KG1 (cell line): ENCODE measurements at places on chromosomes 2 and 18.

DNA sequence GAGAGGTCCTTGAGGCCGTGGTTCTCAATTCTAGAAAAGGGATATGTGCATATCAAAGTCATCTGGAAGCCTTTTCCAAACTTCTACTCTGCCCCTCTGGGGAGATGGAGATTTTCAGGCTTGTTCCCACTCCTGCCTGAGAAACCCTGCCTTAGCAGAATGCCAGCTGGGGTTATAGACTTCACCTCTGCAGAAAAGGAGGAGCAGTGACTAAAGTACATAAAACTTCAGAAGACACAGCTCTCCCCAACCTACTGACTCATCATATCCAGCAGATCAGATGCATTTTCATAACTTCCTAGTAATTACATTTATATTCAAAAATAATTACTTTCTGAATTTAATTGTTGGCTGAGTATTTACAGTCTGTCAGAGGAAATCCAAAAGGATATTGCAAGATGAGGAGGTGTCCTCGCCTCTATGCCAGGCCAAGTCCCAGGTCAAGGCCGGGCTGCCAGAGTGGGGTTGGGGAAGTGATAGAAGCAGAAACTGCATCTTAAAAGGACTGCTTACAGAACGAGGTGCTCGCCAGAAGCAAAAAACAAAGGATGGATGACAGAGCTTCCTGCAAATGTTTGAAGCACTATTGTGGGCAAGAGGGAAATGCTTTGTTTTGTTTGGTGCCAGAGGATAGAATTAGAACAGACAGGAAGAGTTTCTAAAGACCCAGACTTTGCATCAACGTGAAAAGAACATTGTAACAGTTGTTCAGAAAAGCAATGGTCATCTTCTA, 75.6 kb upstream of the APCDD1 start:
- DNase-seq = no peak

- no peak for DNase-seq
These were observed 332.2 kb upstream of the ST6GAL2 start for GRCh38 chr2:107218208-107218607.

- DNase-seq = no peak
These were observed 26.0 kb upstream of the C1QL2 start for GRCh38 chr2:119184512-119184911.

DNA sequence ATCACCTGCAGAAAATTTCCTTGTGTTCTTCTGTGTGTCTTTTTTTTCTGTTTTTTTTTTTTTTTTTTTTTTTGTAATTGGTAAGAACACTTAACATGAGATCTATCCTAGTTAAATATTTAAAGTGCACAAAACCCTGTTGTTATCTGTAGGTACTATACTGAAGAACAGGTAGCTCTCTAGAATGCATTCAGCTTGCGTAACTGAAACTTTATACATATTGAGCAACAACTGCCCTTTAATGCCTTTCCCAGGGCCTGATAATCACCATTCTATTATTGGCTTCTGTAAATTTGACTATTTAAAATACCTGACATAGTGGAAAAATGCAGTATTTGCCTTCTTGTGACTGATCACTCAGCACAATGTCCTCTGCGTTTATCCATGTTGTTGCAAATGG, 701.8 kb downstream of the SUCLG1 start:
- no peak for DNase-seq

DNA sequence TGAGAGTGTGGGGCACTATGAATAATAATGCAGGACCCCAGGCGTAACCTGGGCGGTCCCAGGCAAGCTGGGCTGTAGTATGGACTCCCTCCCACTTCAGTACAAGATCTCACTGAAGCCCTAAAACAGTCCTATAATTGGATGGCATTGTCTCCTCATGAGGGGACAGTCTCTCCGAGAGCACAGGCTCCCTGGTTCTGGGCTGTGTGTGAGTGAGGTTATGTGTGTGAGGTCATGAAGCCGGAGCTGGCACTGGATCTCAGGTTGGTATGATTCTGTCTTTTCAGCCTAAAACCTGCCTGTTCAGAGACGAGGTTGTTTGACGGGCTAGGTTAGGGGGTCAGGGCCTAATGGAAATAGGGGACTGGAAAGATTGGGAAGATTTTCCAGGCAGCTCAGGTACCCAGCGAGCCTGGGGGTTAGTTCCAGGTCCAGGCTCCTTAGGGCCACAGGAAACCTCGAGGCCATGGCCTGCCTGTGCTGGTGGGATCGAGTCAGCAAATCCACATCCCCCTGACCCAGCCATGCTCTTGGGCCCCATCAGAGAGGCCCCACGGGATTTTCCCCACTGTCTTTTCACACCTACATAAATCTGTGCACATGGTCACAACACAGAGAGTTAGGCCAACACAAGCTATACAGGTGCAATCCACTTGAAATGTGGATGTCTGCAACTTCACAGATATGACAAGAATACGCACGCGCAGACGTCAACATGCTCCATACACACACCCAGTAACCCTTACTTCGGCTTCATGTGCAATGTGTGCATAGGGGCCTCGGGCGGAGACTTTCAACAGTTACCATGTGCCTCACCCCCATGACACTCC, 94.8 kb downstream of the INHBB start:
- DNase-seq = no peak

DNA sequence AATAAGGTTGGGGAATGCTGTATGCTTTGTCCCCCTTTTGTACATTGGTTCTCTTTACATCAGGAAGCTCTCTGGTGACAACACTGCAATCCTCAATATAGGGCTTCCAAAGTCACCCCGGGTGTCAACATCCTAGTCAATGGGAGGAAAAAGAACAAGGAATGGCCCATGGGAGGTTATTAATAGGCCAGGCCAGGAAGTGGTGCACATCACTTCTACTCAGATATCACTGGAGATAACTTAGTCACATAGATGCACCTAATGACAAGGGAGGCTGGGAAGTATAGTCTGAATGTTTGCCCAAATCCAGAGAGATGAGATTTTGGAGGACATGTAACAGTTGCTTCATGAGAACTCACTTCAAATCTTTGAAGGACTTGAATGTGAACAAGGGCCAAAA, 274.7 kb downstream of the DYSF start:
- DNase-seq = no peak

DNA sequence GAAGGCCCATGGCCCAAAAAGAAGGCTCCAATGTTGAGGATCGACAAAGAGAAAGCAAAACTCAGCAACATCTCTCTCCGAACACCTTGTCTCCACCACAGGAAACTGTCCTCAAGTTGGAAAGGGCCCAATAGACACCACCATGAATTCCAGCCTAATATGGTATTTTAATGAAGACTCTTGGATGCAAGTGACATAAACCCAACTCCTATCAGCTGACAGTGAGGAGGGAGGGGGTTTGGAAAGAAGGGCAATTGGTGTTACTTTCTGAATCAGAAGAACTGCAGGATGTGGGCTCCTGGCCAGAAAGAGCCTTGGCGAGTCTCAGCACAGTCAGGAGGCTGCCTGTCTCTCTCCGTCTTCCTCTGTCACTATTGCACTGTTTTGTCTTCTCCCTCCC, 40.3 kb upstream of the SIGLEC15 start:
- DNase-seq = no peak

- no peak for DNase-seq
These were observed 48.7 kb downstream of the CRIM1 start for GRCh38 chr2:36404318-36404717.

- no peak for DNase-seq
These were observed 13.2 kb upstream of the SERPINB12 start for GRCh38 chr18:63528863-63529492.

DNA sequence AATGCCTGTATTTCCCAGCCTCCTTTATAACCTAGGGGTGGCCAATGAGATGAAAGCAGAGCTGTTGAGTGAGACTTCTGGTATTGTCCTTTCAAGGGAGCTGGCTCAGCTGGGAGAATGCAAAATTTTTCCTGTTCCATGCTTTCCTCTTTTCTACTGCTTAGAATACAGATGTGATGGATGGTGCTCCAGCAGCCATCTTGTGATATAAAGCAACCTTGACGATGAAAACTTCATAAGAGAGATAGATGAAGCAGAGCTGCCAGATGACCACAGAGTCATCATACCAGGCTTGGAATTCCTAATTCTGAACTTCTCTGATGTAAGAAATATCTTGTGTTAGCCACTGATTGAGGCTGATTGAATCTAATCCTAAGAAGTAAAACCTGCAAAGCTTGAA, 11.9 kb upstream of the INHBB start:
- DNase-seq = no peak

- no peak for DNase-seq
These were observed 651 bp upstream of the TXNL1 start for GRCh38 chr18:56639104-56639381.

DNA sequence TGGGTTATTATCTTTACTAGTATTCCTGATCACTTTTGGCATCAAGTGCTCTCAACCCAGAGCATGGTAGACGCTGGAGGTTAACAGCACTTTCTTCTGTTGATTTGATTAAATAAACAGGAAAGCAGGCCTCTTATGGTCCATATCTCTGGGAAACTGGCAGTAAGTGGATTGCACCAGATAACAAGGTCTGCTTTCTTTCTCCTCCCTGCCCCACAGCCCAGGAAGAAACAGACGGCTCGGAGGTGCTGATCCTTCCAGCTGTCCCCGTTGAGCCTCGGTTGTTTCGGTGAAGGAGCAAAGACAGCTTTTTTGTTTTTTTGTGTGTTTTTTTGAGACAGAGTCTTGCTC, 100.8 kb upstream of the KCTD1 start:
- DNase-seq = no peak
